Effector memory CD4-positive, alpha-beta T cell (primary cell): ENCODE measurements at places on chromosomes 16 and 17.
A peak's percentile ranks its signal among the peaks of the same experiment; 100 is the strongest.

- no peak for DNase-seq
These were observed 19.1 kb upstream of the KPNB1 start for GRCh38 chr17:47630614-47631013.

DNA sequence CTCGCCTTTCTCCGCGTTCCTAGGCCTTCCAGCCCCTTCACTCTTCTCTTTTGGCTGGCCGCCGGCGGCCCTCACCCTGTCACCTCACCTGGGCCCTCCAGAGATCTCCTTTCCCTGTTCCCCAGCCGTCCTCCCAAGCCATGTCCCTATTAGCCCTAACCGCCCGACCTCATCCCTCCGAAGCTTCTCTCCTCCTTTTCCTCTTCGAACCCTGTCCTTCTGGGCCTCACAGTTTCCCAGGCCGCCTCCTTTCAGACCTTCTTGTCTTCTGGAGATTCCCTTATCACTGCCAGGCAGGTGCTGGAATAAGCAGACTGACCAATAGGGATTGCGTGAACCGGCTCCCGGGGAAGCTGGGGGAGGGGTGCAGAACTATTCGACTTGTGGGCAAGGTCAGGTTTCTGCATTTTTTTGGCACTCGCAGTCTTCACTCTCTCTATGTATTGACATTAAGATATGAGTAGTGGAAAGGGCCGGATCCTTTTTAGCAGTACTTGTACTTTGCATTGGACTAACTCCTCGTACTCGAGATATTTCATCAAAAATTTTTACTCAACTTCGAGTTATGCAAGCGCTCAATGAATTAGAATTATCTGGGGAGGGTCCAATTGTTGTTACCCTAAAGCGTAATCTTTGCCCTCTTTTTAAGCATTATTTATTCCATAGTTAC, 690 bp downstream of the RHOT1 start:
- DNase-seq, result no peak

DNA sequence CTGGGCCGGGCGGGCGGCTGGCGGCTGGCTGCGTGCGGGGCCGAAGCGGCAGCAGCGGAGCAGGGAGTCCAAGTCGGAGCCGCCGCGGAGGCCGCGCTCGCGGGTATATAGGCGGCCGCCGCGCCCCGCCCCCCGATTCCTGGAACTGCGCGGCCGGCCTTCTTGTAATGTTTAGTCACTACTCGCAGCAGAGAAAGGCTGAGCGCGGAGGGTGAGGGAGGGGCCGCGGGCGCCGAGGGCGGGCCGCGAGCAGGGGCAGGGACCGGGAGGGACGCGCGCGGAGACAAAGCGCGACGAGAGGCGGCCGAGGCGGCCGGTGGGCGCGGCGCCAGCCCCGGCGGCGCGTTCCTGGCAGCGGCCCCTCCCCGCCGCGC, at the start of gene SOCS3:
Gene SOCS3, minus strand, starts transcription at position 81 of the 374 bp plus-strand sequence. CDS start 982 bp downstream, outside the sequence.
- DNase-seq, result peak; percentile 93

- DNase-seq, result no peak
These were observed 299.3 kb upstream of the SOX9 start for GRCh38 chr17:71821511-71821910.

- DNase-seq, result no peak
These were observed 45.2 kb downstream of the HAPSTR1 start for GRCh38 chr16:9136596-9136995.

GRCh38 chr17:903691-904481, 75.7 kb downstream of the NXN start:
- DNase-seq, result no peak

DNA sequence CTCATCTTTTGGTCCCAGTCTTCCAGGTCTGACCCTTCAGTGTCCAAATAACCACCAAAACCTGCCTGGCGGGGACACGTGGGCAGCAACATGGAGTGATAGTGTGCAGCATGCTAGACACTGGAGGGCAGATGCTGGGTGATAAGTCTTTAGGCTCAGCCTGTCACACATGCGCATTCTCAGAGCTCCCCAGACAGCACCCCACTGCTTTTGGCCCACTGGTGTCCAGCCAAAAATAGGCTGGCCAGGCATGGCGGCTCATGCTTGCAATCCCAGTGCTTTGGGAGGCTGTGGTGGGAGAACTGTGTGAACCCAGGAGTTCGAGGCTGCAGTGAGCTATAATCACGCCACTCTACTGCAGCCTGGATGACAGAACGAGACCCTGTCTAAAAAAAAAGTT, 12.3 kb downstream of the GINS2 start:
- DNase-seq, result no peak

DNA sequence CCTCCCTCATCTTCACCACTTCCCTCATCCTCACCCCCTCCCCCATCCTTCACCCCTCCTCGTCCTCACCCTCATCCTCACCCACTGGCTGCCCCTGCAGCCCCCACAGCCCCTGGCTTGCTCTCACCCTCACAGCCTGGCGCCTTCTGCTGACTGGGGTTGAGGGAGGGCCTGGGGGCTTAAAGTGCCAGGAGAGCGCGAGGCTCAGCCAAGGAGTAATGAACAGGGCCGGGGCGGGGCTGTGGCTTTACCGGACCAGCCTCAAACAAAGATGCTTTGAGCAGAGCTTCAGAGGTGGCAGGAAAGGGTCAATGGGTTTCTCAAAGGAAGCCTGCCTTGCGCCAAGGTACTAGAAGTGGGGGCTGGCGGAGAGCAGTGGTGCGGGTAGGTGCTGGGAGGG, at the start of gene PRSS33:
Gene PRSS33, minus strand, starts transcription at position 155 of the 400 bp plus-strand sequence. CDS start 1,013 bp downstream, outside the sequence.
- DNase-seq, result no peak

DNA sequence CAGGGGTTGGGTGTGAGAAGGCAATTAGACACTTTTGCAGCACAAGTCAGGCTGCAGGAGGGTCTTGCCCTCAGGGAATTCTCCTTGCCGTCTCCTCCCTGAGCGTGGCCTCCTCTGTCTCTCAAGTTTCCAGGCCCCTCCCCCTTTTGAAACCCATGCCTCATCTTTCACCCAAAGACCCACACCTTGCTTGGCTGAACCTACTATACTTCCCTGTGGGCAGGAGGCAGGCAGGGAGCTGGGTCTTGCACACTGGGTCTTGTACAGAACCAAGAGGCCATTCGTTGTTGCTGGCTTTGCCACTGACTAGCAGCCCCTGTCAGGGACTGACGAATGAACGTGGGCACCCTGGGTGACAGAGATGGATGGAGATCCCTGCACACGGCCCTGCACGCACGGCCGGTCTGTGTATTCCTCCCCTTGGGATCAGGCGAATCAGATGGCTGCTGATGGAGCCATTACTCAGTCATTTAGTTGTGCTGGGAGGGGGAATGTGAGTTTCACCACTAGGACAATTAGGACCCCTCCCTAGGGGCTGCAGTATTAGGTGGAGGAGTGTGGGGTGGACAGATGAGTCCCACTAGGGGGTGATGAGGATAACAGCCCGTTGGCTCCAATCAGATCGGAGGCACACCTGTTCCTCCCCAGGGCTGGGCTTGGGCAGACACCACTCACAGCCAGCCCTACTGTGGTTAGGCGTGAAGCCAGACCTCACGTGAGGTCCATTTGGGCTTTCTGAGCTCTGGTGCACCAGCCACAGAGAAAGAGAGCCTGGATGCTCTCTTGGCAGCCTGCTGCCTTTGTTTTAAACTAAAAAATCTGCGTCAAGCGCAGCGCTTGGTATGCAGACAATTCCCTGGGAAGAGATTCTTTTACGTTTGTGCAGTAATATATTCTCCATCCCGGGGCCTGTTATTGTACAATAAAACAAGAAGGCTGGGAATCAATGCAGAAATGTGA, 167.7 kb upstream of the WSCD1 start:
- DNase-seq, result no peak

DNA sequence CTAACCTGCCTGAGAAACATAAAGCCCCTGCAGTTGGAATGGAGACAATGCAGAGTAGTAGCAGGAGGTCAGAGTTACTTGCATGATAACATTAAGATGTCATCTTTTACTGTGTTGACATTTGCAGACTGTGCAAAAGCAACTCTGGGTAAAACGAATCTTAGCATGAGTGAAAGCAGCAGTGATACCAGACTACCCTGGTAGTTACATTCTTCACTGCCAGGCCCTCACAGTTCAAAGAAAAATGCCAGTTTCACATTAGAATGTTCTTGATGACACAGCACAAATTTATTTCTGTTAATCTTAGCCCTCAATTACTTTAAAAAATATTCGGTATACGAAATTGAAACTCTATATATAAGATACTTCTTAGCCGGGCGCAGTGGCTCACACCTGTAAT, 12.2 kb downstream of the MPHOSPH6 start:
- no peak for DNase-seq

DNA sequence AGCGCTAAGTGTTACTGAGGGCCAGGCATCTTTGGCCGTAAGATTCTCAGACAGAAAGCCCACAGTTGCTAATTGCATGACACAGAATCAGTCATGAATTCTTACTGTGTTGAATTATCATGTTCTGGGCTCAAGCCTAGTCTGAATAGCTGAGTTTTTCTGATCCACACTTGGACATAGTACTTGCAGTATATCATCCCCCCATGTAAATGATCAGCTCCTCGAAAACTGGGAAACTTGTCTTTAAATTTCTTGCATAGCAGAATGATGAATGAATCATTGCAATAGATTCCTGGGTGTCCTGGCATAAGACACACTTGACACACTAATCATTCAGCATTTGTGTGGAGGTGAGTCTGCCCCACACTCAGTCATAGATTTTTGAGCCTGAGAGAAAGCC, 2.2 kb downstream of the MLYCD start:
- DNase-seq, result no peak

DNA sequence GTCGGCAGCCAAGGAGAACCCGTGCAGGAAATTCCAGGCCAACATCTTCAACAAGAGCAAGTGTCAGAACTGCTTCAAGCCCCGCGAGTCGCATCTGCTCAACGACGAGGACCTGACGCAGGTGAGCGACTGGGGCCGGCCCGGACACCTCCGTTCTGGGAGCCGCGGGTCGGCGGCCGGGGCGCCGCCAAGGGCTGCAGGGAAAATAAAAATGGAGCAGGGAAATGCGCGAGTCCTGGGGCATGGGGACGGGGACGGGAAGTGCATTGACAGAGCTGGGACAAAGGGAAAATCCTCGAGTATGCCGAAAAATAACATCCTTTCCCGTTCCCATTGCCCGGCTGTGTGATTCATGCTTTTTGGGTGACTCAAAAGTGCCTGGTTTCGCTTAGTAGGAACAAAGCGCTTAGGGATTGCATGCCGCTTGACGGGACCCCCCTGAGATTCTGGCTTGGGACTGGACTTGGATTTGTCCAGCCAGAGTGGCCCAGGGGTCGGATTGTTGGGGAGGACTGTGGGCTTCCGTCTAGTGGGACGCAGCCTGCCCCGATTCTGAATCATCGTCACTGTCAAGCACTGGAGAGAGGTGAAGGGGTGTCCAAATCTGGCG, 699 bp downstream of the MPRIP start:
- DNase-seq, result no peak

GRCh38 chr17:78241277-78242023, 10.0 kb downstream of the TMEM235 start:
- no peak for DNase-seq

DNA sequence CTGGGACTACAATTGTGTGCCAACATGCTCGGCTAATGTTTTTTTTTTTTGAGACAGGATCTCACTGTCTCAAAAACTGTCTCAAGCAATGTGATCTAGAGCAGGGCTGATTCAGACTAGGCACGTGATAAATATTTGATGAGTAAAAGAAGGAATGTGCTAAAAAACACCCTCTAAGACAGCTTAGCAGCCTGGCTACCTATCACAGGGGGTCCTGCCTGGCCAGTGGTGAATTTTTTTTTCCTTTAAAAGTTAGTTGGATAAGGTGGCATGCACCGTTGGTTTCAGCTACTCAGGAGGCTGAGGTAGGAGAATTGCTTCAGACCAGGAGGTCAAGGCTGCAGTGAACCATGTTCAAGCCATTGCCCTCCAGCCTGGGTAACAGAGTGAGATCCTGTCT, 14.8 kb upstream of the GPATCH8 start:
- DNase-seq, result no peak

GRCh38 chr16:51753467-51754127, 602.5 kb upstream of the SALL1 start:
- DNase-seq, result no peak

DNA sequence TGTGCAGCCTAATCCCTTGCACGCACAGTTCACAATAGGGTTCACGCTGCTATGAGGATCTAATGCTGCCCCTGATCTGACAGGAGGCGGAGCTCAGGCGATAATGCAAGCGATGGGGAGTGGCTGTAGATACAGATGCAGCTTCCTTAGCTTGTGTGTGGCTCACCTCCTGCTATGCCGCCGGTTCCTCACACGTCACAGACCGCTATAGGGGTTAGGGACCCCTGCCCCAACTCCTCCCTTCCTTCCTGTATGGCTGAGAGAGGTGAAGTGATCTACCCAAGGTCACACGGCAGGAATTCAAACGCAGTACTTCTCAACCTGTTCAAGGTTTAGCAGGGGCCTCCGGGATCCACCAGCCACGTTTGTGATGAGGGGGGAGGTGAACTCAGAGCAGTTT, 13.4 kb upstream of the PLLP start:
- peak; percentile 58 for DNase-seq

DNA sequence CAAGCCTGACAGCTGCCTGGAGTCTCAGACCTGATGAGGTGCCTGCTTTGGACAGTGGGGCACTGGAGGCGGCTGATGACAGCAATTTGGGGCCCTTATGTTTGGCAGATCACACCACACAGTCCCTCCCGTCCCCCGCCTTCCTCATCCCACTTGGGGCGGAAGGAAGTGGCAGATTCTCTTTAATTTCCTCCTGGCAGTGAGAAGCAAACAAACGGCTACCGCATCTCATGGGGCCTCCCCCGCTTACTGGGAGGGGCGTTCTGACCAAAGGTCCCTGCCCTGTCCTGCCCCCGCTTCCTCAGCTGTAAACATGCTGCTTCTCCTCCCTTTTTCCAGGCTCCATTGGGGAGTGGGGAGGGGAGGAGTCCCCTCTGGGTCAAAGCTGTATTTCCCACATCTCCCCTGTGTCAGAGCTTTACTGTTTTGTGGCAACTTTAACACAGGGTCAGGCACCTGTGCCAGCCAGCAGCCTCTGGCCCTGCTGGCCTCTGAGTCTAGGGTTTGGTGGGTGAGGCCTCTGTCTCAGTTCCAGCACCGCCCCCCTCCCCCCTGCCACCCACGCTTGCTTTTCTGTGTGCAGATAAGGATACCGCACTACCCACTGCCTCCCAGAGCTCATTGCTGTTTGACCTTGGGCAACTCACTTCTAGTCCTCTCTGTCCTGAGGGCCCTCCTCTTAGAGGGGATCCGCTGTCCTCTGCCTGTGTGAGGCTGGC, 5.4 kb upstream of the NFATC3 start:
- peak; percentile 57 for DNase-seq

- DNase-seq, result no peak
These were observed 123.1 kb downstream of the OR1D5 start for GRCh38 chr17:2940352-2940751.

GRCh38 chr17:40111221-40112128, 10.3 kb upstream of the MSL1 start:
- DNase-seq, result peak; percentile 52

- DNase-seq, result no peak
These were observed 259.6 kb downstream of the TMEM114 start for GRCh38 chr16:8330761-8331160.

DNA sequence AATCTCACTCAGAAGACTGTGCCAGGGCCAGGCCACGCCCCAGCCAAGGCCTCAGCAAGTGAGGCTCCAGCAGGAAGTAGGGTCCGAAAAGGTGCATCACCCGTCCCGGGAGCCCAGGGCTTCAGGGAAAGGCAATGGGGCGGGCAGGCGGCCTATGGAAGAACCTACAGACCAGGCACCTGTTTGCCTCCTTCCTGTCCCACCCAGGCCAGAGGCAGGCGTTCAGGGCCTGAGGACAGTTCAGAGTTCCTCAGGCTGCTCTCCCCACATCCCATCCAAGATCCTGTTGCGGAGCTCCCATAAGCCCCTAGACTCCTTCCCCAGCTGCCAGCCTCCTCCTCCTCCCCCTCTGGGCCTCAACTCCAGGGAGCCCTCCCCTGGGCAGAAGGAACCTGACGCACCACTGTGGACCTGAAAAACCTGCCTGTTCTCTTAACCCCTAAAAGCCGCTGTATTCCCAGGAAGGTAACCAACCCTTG, 2.3 kb downstream of the CLUH start:
- DNase-seq, result no peak

- DNase-seq, result no peak
These were observed 30.9 kb downstream of the DCAKD start for GRCh38 chr17:45020354-45021138.
